Peyer's patch (tissue), 4 donors: ENCODE measurements at places on chromosomes 6 and 20. TPM values are rescaled to one million over a fixed set of nuclear protein-coding genes. Genes with fewer than 3 reads are reported as not detected.

DNA sequence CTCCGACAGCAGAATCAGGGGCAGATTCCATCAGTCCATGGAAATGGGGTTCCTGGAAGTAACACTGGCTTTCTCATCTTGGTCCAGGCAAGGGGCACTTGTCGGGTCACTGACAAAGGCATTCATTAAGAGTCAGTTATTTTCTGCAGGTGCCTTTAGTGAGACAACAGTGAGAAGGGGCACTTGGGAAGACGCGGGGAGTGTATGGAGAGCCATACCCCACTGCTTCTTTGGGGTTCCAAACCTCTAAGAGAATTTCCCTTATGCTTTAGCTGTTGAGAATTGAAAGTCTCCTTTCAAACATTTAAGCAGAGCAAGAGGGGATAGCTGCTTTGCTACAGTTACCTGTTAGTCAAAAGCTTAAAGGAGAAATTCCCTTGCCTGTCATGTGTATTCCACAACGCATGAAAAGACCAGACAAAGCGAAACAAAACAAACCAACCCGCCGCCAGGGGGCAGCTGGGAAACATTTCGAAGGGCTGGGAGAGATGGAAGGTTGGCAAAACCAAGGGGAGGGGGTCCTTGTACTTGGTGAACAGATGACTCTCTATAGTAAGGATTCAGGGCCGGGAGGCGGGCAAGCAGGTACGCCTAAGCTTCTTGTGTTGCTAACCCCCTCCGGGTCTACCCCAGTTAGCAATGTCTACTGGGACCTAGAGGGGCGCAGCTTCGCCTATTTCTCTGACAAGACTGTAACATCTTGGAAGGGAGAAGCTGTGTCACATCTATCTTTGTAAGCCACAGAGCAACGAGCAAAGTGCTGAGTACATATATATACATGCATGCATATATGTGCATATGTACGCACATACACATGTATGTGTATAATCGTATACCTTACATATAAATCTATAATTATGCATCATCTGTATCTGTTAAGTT is 474.9 kb upstream of the AGPAT4 start:
- no peaks in the 10 kb centered on the region for H3K36me3 ChIP-seq
- no peak overlapping the region for H3K27ac ChIP-seq

Gene HEY2
- total RNA-seq: 2.0 TPM

Gene LST1
- not detected for total RNA-seq

DNA sequence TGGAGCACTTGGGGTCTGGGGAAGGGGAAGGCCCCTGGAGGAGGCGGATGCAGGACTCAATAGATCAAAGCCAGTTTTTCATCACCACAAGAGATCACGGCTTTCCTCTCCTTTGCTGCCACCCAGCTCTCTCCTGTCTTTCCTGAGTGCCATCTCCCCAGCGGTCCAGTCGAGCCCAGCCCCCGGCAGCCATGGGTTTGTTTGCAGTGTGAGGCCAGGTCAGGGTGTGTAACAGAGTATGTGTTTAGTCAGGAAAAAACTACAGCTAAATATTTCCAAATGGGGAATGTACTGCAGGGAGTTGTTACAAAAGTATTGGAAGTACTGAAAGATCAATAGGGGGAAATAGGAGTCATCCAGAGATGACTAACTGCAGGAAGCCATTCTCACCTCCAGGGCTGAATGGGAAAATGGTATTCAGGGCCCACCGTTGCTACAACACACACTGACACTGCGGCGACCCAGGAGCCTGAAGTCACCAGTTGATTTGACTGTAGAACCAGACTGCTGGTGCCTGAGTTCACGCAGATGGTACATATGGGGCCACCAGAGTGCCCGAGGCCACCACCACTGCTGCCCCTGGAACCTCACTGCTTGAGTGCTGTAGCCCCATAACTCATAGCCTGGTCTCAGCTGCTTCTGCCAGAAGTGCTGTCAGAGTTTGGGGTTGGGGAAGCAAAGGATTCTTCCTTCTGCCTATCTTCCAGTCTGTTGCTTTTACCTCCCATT is 23.6 kb upstream of the FANCE start:
- H3K36me3 ChIP-seq: peaks cover 46% of the 10 kb centered on the region
- no peak for DNase-seq
- no peak overlapping the region for H3K4me3 ChIP-seq
- H3K27me3 ChIP-seq: no peaks in the 10 kb centered on the region
- no peak overlapping the region for H3K27ac ChIP-seq

Gene ULBP1
- total RNA-seq: not detected

Gene KIAA1586
- total RNA-seq: 2.7 TPM

DNA sequence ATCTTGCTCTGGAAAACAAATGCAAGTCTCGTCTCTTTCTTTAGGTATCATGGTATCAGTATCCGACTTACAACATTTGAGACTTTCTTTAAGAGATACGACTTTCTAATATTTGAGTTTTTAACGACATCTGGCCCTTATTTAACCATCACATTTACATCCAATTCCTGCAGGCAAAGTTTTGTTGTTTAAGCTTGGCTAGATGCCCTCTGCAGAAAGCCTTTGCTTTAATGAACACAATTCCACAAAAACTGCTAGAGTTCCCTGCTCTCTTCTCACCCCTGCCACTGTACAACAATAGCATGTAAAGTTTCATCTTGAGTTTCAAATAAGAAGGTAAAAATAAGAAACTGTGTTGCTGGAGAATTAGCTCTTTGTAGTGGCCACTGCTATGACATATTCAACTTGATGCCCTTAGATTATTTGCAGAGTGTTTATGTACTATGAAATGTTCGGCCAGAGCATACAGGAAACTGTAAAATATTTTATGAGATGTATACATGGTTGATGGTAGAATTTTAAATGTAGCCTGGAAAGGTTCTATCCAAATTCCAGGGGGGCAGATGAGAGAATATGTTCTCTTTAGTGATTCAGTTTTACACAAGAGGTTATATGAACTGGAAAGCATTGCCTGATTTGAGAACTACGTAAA is 438.6 kb downstream of the CDC5L start:
- no peaks in the 10 kb centered on the region for H3K27me3 ChIP-seq
- H3K36me3 ChIP-seq: no peaks in the 10 kb centered on the region
- H3K27ac ChIP-seq: no peak overlapping the region
- no peak for DNase-seq
- no peak overlapping the region for H3K4me3 ChIP-seq

- no peak overlapping the region for H3K27ac ChIP-seq
- no peaks in the 10 kb centered on the region for H3K36me3 ChIP-seq
- DNase-seq: no peak
- no peaks in the 10 kb centered on the region for H3K27me3 ChIP-seq
- no peak overlapping the region for H3K4me3 ChIP-seq
- H3K4me1 ChIP-seq: no peaks in the 10 kb centered on the region
Measured at GRCh38 chr6:74320074-74320473, 624.1 kb downstream of the CD109 start.

DNA sequence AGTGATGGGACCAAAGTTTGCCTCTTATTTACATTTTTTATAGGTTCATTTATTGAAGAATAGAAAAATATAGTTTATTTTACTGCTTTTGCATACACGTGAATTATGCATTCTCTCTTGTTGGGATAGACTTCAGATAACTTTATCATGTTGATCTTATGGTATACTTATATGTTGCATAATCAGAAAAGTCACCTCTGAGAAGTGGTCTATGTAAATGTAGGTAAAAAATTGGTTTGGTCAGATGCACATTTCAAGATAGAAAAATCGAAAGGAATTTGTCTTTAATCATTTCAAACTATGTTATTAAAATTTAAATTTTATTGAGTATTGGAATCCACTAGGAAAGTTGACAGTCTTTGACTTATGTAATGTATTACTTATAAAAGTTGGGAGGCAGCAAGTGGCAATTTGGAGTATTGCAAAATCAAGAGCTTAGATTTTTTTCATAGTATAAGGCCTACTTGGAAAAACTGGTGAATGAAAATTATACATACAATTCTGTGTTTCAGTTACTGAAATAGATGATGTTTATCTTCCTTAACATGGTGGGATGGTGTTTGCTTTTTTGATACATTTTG is 2.4 kb downstream of the PHF3 start:
- DNase-seq: no peak
- H3K27me3 ChIP-seq: no peaks in the 10 kb centered on the region
- H3K4me1 ChIP-seq: no peaks in the 10 kb centered on the region
- H3K27ac ChIP-seq: no peak overlapping the region

GRCh38 chr6:44050872-44051505 is 76.3 kb downstream of the MRPL14 start:
- no peak overlapping the region for H3K4me3 ChIP-seq

DNA sequence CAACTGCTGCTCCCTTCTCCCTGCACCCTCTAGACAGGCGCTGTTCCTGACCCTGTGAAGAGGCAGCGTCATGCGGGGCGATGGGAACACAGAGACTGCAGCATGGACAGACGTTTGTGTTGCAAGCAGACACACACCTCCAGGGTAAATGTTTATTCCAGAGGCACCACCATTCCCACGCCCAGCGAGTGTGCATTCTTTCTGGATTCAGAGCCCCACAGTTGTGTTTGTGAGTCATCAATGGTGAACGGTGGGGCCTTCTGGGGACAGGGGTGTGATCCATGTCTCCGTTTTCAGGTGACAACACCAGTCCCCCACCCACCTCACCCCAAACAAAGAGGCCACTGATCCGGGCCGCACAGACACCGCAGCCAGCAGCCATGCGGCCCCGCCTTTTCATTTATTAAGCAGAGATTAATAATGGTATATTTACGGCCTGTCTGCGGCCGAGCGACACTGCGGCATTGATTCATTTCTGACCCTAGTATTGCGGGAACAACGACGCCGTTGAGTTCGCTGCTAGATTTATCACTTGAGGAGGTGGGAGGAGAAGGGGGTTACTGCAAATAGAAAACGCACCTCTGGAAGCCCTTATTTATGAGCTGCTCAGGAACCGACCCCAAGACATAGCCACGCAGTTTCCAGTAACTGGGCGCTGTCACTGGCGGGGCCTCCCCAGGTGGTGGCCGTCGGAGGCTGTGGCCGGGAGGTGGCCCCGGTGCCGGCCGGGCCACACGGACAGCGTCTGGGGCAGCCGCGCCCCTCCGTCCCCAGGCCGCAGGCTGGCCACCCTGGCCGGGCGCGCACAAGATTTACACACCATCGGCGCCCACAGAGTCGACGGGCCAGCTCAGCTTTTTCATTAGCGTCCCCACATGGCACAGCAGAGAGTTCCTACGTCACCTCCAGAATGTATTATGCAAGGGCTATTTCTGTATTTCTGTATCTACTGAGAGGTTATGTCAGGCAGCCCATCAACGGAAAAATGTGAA is 367.6 kb downstream of the THBS2 start:
- H3K27ac ChIP-seq: no peak overlapping the region
- no peaks in the 10 kb centered on the region for H3K4me1 ChIP-seq
- H3K36me3 ChIP-seq: no peaks in the 10 kb centered on the region
- DNase-seq: no peak

Gene PGC
- total RNA-seq: not detected

Gene TMEM200A
- 3.4 TPM for total RNA-seq

DNA sequence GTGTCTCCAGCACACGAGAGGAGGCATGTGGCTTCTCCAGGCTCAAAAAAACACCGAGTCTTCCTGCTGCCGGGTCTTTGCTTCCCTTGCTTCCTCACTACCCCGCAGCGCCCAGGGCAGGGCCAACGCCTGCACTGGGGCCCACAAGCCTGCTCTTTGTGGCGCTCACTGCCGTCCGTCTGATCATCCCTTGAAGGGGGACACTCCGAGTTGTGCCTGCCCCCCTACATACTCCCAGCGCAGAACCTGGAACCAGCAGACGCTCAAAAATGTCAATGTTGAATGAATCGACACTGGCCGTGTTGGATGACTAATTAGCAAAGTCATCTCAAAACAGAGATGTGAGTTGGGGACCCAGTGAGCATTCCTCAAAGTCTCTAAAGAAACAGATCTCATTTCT is 8.1 kb upstream of the ARFGAP1 start:
- no peak overlapping the region for H3K27ac ChIP-seq
- H3K27me3 ChIP-seq: no peaks in the 10 kb centered on the region
- H3K4me1 ChIP-seq: no peaks in the 10 kb centered on the region
- DNase-seq: no peak

DNA sequence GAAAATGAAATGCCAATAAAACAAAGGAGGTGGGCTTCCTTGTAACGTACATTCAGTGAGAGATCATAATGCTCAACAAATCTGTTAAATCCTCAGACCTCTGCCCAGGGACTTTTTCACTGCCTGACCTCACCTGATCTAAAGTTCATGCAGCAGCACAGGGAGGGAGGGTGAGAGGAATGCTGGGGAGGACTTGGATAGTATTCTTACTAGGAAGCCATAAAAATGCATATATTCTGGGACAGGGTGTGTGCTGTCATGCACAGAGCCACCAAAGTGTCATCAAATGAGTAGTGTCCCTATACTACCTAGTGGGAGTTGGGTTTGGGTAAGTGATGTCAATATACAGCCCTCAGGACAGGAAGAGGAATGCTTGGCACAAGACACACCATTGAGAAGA is 32.6 kb downstream of the CLIC5 start:
- no peak for DNase-seq
- H3K4me3 ChIP-seq: no peak overlapping the region
- H3K36me3 ChIP-seq: no peaks in the 10 kb centered on the region
- H3K27me3 ChIP-seq: no peaks in the 10 kb centered on the region
- H3K27ac ChIP-seq: no peak overlapping the region

Gene CTNNBL1
- total RNA-seq: 19.2 TPM

Gene NKAIN4
- total RNA-seq: not detected

Gene MUC21
- total RNA-seq: not detected

- no peak overlapping the region for H3K27ac ChIP-seq
- H3K27me3 ChIP-seq: no peaks in the 10 kb centered on the region
- DNase-seq: no peak
- H3K4me3 ChIP-seq: no peak overlapping the region
- no peaks in the 10 kb centered on the region for H3K4me1 ChIP-seq
Measured at GRCh38 chr6:131167773-131168172, 32.5 kb downstream of the AKAP7 start.

GRCh38 chr6:13712599-13712898 is 914 bp upstream of the RANBP9 start:
- no peaks in the 10 kb centered on the region for H3K4me1 ChIP-seq
- peak overlapping the region; percentile 75 for H3K4me3 ChIP-seq
- DNase-seq: no peak
- H3K27me3 ChIP-seq: no peaks in the 10 kb centered on the region

Gene ADGRB3
- 2.9 TPM for total RNA-seq

Gene GMPR
- 6.3 TPM for total RNA-seq

GRCh38 chr20:34875642-34876405 is 588 bp upstream of the ACSS2 start:
- DNase-seq: no peak
- peaks cover 42% of the 10 kb centered on the region for H3K4me1 ChIP-seq
- no peaks in the 10 kb centered on the region for H3K27me3 ChIP-seq
- H3K36me3 ChIP-seq: no peaks in the 10 kb centered on the region
- peak overlapping the region; percentile 93 for H3K4me3 ChIP-seq
- peak overlapping the region; percentile 93 for H3K27ac ChIP-seq

DNA sequence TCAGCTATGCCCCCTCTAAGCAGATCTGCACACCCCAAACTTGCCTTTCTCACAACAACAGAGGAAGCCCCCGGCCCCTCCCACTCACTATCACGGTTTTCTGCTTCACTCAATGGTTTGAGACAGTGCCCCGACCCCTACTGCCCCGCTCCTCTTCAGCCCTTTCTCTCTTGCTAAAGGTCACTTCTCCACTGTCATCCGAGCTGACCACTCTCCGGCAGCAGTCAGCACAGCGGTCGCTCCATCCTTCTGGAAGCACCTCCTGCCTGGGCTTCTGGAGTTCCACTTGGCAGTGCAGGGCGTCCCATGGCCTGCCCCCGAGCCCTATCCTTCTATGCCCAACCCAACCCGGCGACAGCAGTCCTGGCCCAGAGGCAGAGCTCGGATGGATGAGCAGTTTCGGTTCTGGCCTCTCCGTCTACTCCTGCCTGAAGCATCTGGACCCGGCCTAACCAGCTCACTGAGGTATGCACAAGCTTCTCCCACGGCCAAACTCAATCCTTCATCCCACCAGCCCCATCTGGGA is 4.1 kb downstream of the CTSZ start:
- H3K36me3 ChIP-seq: no peaks in the 10 kb centered on the region
- H3K4me1 ChIP-seq: peaks cover 23% of the 10 kb centered on the region
- no peak overlapping the region for H3K27ac ChIP-seq
- DNase-seq: no peak
- no peaks in the 10 kb centered on the region for H3K27me3 ChIP-seq
- H3K4me3 ChIP-seq: no peak overlapping the region

Gene SLPI
- total RNA-seq: 22.8 TPM
